Heart left ventricle (tissue), 16 donors: ENCODE measurements at places on chromosomes 3 and 15.

- DNase-seq = no peak
These were observed 490.9 kb upstream of the CFAP20DC start for GRCh38 chr3:59540696-59541095.

DNA sequence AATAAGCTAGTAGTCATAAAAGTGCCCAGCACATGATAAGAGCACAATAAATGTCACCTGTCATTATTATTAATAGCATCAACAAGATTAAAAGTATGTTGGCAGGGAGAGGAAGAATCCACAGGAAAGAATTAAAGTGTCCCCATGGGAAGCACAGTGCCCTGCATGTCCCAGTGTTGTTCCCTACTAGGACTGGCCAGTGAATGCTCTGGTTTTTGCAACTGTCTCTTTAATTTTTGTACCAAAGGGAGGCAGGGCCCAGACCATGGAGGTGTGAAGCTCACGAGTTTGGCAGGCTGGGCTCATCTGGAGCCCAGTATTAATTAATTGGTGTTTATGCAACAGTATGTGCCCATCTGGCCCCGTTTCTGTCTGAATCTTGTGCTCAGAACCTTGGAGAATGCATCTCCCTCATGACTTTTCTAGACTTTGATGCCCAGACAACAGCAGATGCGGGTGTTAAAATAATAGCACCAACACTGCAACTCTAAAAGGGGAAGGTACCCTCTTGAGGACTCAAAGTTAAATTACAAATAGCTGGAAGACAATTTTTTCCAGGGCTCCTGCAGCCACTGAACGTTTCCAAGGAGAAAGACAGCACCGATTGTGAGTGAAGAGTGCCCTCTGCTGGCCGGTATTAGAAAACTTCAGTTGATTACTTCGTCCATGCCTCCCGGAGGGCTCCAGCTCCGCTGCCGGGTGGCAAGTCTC lies 71.9 kb upstream of the SPATA12 start:
- DNase-seq = peak; percentile 82

DNA sequence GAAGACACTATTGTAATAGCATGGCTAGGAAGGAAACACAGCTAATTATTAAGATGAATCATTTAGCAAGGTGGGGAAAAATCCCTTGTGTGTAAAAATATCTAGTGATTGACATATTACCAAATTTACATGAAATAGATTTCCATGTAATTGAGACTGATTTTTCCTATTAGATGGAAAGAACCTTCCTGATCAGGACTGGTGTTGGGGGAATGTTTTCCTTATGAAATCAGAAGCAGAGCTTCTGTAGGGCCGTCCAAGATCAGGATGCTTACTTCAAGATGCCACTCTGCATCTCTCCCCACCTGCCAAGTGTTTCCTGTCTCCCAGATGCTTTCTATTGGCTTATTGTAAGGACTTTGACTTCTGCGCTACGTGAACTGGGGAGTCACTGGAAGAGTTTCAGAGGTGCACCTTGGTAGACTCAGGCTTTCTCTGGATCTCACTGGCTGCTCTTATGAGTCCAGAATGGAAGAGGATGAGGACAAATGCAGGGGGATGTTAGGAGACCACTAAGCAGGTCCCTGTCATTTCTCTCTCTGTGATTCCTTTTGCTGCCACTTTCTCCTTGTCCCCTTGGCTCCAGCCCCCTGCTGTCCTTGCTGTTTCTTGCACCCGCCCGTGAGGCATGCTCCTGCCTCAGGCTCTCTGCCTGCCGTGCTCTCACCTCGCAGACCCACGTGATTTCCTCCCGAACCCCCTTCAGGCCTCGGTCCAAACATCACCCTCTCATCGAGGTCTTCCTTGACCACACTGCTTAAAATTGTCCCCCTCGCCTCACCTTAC lies 30.1 kb downstream of the BTD start:
- DNase-seq = no peak

GRCh38 chr3:168029705-168030104 lies 66.0 kb downstream of the GOLIM4 start:
- DNase-seq = no peak

- no peak for DNase-seq
These were observed 28.2 kb downstream of the GRAMD2A start for GRCh38 chr15:72169236-72169920.

GRCh38 chr3:70580021-70580420 lies 267.6 kb upstream of the MDFIC2 start:
- DNase-seq = no peak

DNA sequence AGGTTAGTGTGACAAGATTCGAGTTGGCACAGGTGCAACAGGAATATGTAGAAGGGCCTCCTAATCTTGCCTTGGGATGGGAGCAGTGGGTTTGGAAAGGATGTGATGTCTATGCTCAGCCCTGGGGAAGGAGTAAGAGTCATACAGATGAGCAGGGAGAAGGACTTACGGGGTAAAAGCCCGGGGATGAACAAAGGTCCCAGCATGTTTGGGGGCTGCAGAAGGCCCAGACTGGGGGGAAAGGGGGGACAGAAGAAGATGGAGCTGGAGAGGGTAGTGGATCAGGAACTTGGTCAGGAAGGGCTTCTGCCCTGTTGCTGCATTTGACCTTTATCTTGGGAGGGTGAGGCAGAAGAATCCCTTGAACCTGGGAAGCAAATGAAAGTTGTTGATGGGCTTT lies 240.1 kb upstream of the ST8SIA2 start:
- no peak for DNase-seq

GRCh38 chr3:32420126-32421038 lies 28.7 kb downstream of the CMTM7 start:
- DNase-seq = no peak

DNA sequence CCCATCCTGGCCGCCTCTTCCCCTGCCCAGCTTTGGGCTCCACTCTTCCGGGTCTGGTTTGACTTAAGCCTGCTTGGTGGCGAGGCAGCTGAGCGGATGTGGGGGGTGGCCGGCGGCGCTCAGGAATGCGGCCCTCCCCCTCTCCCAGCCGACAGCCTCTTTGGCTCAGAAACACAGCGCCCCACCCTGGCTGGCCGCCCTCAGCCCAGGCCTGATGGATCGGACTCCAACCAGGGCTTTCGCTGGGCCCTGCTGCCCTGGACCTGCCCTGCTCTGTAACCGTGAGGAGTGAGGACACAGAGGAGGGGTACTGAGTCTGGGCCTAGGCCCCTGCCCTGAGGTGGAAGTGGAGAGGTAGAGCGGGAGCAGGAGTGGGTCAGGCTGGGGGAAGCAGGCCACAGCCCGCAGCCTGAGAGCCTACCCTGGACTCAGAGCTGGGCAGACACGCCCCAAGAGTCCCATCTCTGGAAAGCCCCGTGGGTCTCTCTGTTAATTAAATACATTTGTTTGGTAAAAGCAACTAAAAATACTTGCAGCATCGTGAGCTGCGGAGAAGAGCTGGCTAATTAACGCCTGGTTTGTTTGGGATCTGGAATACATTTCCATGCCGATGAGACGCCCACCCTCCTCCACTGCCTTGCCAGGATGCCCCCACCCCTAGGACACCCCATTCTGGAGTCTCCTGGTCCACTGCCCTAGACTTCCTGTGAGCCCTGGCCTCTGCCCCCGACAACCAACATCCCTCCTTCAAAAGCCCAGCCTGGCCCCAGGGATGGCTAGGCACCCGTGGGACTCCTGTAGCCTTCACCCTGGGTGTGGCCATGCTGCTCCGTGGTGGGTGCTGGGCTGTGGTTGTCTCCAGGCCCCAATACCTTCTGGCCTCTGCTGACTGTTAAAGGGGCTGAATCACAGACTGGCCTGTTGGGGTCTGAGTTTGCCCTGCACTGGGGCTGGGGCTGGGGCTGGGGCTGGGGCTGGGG lies 19.6 kb downstream of the PLXNA1 start:
- DNase-seq = peak; percentile 93

DNA sequence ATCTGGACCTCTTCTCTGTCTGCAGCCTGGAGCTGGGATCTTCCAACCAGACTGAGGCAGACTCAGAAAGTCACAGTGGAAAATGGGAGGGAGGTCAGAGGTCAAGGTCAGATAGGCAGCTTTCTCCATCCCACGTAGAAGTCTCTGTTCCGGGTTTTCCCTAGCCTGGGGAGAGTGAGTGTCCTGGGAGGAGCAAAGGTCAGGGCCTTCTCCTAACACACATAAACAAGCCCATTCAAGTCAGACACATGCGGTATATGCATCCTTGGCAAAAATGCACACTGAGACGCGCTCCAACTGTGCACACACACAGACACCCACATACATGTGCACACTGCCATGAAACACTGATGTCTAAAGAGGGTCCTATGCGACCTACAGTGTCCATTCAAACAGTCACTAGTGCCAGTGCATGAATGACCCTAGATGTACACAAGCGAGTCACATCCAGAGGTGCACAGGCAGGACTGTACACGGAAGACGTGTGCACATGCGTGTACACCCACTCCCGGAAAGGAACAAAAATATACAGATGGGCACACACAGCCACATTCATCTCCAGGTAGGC lies 681 bp downstream of the TWF2 start:
- no peak for DNase-seq

GRCh38 chr3:179769411-179770247 lies 116.8 kb downstream of the USP13 start:
- DNase-seq = no peak

GRCh38 chr3:35936571-35936970 lies 297.2 kb downstream of the ARPP21 start:
- DNase-seq = no peak

DNA sequence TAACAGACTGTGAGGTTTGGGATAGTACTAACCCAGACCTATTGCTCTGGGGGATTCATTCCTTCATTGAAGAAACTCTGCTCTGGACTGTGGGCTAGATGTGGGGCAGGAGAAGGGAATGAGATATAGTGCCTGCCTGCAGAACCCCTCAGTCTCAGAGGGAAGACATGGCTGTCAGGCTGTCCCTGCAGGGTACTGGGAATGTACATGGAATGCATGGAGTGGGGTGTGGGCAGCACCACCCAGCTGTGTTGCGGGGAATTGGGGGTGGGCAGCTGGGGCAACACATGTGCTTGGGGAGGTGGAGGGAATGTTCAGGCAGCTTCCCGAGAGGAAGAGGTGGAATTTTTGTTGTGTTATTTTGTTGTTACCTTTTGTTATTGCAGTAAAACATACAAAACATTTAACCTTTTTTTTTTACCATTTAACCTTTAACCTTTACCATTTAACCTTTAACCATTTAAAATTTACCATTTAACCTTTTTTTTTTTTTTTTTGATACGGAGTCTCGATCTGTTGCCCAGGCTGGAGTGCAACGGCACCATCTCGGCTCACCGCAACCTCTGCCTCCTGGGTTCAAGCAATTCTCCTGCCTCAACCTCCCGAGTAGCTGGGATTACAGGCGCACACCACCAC lies 7.3 kb downstream of the PAQR5 start:
- no peak for DNase-seq

DNA sequence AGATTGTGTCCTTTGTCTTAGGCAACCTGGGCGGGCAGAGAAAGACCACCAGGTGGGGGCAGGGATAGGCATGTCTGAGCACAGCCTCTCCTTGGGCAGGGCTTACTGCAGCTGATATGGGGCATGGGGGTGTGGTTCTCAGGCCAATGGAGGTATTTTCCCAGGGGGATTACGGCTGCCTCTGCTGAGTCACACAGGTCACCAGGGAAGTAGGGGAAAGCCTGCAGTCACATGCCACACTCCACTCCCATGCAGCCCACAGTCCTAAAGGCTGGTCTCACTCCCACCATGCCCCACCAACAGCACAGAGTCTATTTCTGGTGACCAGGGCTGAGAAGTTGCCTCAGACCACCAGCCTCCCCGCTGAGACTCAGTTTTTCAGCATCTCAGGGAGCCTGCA lies 466.4 kb downstream of the DIPK2A start:
- no peak for DNase-seq

DNA sequence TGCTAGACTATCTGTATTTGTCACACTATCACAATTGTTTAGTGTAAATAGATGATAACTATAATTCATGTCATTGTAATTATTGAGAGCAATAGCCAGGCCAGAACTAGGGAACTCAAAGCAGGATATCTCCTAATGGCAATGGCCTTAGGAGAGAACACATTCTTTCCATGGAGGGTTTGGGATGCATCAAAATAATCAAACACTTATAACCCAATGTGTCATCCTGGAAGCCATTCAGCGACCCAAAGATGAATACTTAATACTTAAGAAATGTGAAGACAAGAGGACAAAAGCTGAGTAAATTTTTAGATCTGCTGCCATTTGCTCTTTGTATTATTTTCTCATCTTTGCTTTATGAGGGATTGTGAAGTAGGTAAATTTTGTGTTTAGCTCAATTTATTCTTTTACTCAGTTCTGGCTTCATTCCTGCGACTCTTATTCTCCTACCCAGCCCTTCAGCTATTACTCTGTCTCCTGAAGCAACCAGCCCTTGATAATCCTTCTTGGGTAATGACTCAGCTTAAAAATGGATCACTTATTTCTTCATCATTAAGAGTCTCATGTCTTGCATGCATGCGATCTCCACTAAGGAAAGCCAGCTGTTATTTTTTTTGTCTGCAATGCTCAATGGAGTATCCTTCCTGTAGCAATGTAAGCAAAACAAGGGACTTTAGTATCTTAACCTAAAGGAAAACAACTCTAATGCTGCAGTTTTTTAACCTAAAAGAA lies 2.0 kb downstream of the OR4F15 start:
- DNase-seq = no peak

- DNase-seq = no peak
These were observed 3.3 kb downstream of the RAB8B start for GRCh38 chr15:63192619-63193206.

DNA sequence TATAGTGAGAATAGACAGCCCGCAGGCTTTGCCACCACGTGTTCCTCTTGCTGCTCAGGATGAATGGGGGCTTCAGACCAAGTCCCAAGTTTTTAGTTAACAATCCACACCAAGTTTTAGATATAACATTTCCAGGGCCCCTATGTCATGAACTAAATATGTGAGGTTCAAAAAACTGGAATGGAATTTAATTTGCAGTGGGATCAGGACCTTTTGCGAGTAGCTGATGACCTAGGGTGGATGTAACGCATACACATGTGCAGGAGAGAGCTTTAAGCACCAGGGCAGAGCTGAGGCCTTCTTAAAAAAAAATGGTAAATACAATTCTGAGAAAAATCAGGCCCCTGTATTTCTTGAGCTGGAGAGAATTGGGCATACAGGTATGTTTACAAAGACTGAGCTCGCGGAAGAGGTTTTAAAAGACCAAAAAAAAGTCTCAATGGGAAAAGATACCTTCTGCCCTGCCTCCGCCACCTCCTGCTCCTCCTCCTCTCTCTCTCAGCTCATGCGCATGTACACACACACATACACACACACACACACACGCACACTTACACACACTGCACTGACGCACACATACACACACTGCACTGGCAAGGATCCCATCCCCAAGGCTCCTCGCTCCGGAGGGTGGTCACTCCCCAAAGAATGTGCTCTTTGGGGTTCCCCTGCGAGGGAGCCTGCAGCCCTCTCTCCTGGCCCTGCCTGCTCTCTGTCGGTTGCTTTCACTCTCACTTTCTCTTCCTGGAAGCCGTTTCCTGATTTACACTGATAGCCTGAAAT lies 48.2 kb upstream of the IGF1R start:
- DNase-seq = no peak

DNA sequence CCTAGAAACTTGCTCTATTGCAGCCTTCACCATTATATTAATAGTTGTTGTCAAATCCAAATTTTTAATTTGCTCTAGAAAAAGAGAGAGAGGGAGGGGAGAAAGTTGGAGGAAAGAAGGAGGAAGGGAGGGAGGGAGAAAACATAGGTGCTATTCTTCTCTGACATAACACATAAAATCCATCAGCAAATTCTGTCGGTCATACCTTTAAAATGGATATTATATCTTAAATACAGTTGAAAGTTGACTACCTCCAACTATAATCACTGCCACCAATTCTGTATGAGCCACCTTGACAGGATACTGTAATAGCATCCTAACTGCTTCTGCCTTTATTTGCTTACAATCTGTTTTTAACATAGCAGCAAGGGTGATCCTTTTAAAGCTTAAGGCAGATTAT lies 314.7 kb upstream of the ALCAM start:
- DNase-seq = no peak

- DNase-seq = peak; percentile 23
These were observed at the start of gene STAC for GRCh38 chr3:36380221-36381031. TSS of gene STAC (plus strand) at chr3:36380504. CDS start at chr3:36380644, 140 bp downstream.
